ENCODE measurements at places on chromosomes 7 and 10.

GRCh38 chr10:16195178-16195769 is 241.5 kb upstream of the PTER start:
- no peak for DNase-seq

DNA sequence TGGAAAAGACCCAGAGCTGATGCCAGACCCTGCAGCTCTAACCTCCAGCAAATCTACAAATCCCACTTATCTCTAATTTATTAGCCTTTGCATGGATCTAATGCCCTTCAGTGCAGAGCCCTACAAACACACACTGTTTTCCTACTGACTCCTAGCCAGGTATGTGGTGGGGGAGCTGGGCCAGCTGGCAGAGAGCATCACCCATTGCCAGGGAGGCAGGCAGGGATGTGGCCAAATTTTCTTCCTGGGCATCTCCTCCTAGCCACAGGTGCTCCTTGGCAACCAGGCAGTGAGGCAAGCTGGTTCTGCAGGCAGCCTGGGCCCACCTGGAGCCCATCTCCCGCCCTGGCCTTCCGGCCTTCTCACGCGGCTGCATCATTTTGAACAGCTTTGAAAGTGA is 55.9 kb upstream of the EMX2 start:
- no peak for DNase-seq

DNA sequence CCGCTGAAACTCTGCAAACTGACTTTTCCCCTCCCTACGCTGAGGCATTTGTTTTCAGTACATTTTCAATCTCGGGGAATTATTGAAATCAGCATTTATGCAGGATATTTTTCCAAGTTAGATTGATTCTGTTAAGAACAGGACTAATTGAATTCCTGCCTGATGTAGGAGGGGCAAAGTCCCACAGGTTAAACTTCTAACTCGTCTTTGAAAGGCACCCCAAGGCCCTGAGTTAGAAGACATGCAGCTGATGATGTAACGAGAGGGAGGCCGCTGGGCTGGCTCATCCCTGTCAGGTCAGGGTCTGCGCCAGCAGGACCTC is 253.1 kb downstream of the CELF2 start:
- no peak for DNase-seq

- no peak for DNase-seq
Measured at GRCh38 chr10:116948530-116948870, 56.5 kb downstream of the SHTN1 start.

DNA sequence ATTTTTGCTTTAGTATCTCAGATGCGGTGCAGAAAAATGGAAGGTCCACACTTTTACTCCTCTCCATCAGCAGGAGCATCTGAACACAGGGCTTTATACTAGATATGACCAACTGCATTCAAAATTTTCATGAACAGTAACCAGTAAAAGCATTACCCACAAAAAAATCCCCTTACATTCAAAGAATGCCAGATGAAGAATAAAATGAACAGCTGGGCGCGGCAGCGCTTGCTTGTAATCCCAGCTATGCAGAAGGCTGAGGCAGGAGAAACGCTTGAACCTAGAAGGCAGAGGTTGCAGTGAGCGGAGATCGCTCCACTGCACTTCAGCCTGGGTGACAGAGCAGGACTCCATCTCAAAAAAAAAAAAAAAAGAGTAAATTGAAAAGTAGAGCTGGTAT is 3.1 kb downstream of the SAR1A start:
- DNase-seq, result no peak

GRCh38 chr7:2870471-2870931 is 26.4 kb upstream of the GNA12 start:
- DNase-seq, result no peak

GRCh38 chr7:8871716-8872115 is 438.3 kb downstream of the NXPH1 start:
- DNase-seq, result no peak

GRCh38 chr7:17357952-17358351 is 59.5 kb downstream of the AHR start:
- no peak for DNase-seq

DNA sequence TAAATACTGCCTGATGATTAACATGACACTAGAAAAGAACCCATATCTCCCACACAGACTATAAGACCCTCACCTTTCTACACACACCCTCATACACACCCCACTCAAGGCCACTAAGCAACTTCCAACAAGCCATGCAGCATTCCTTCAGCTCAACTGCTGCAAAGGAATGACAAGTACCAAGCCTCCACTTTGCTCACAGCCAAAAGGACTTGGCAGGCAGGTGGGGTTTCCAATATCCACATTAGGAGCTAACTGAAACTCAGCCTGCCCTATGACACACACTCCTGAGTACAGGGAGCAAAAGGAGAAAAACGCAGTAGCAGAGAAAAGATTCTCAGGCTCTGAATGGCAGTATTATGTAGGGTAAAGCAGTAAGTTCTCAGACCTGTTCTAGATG is 13.4 kb downstream of the USP54 start:
- DNase-seq, result no peak

- DNase-seq, result no peak
Measured at GRCh38 chr7:77453531-77453930, 37.4 kb upstream of the GSAP start.

GRCh38 chr7:130309986-130310385 is 17.0 kb downstream of the CPA4 start:
- DNase-seq, result no peak

DNA sequence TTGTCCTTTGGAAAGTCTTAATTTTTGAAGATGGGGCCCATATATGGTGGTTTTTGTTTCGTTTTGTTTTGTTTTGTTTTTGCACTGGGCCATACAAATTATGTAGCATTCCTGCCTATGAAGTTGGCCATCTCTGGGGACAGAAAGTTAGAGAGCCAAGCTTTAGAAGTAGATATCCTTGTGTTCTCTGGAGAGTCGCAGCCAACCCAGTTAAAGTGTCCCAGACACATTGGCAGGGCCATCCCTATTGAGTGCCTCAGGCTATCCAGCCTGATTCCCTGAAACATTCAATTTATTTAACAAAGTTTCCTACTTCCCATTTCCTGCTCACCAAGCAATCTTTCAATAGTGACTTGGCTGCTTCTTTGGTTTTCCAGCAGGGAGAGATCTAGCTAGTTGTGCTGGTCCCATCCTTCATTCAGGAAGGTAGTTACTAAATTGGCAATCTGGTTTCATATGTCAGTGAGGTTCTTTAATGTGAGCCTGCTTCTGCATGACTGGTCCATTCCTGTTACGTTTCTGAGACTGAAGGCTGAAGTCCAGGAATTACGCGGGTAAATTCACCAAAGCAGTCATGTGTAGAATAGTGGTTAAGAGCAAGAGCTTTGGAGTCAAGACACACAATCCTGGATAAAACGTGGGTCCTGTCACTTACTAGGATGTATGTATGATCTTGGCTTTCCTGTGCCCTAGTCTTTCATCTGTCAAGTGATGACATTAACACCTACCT is 49.3 kb upstream of the HBP1 start:
- no peak for DNase-seq

DNA sequence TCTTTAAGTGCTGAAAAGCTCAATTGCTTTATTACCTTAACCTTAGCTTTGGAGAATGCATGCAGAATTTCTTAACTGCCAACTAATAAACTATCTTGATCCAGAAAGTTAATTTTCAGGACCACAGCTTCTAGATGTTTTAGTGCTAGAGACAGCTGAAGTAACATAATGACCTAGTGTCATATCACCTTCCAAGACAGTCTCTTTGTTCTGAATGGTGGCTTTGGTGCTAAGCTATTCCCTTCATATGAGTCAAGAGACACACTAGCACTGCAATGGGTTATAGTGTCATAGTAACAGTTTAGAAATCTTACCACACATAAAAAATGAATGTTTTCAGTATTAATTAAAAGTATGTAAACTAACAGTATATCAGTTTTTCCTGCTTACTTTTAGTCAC is 115.4 kb upstream of the LRRN3 start:
- no peak for DNase-seq

DNA sequence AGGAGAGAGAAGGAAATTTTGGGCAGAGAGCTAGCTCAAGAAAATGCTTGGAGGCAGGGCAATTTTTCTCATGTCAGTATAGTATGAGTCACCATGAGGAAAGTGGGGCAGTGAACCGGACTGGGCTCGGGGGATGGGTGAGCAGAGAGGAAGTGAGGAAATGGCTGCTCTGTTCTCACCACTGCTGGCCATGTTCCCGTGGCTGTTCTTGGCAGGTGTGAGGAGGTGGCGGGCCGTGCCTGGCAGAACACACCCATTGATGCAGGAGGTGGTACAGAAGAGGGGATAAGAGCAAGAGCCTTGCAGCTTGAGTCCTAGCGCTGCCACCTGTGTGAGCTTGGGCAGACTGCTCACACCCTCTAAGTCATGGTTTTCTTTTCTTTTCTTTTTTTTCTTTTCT is 304.4 kb upstream of the LYZL1 start:
- peak; percentile 71 for DNase-seq

DNA sequence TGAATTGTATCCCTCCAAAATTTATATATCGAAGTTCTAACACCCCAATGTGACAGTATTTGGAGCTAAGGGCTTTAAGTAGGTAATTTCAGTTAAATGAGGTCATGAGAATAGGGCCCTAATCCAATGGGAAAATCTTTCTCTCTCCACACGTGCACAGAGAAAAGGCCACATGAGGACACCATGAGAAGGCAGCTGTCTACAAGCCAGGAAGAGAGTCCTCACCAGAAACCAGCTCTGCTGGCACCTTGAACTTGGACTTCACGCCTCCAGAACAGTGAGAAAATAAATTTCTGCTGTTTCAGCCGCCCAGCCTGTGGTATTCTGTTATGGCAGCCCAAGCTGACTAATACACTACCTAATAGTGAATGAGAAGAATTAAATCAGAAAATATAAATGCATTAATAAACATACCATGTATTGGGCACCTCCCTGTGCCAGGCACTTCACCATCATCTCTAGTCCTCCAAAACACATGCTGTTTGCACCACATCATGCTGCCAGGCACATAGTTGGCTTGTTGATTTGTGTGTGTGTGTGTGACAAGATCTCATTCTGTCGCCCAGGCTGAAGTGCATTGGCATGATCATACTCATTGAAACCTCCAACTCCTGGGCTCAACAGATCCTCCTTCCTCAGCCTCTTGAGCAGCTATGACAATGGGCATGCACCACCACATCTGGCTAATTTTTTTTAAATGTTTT is 9.1 kb upstream of the TOMM7 start:
- DNase-seq, result no peak

GRCh38 chr7:131919920-131920709 is 363.7 kb upstream of the PODXL start:
- no peak for DNase-seq

- no peak for DNase-seq
Measured at GRCh38 chr7:156935250-156935649, 14.3 kb upstream of the NOM1 start.

DNA sequence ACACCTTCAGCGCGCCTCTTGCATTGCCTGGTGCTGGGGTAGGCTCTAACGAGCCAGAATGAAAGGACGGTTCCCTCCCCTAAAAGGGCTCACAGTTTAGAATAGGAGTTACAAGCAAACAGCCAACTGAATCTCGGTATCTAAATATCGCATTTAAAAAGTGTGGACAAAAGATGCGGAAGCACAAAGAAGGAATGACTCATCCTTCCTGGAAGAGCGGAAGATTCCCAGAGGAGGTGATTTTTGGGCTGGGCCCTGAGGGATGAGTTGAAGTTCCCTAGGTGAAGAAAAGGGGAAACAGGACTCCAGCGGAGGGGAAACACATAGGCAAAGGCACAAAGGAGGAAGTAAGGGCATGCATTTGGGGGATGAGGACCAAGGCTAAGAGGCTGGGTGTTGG is 29.9 kb downstream of the SRRM3 start:
- DNase-seq, result no peak

DNA sequence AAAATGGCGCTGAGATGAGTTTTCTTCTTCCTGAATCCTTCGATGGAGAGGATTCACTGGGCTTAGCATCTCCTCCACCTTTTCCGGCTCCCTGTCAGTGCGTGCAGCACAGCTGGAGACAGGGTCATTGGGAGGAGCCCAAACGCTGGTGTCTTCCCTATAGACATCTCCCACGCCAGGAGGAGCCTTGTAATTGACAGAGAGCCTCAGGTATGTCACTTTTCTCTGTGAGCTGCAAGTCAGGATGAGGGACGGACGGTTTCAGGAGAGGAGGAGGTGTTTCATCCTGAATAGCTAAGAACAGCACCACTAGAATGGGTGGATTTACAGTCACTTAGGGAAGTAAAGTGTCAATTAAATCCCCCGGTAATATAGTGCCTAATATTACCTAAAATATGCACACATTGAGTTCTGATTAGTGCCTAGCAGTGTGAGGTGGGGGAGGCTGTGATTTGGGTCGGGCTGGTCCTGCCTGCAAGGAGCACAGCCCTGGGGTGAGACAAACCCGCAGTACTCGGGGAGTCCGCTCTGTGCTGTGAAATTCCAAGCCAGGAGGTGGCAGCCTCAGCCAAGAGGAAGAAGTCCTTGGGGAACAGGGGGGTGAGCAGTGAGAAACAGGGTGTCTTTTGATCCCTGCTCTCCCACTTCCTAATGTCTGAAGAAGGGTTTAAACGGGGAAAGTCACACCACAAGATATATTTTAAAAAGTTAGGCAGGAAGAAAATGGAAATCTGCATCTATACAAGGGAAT is 28.2 kb downstream of the IL15RA start:
- no peak for DNase-seq

DNA sequence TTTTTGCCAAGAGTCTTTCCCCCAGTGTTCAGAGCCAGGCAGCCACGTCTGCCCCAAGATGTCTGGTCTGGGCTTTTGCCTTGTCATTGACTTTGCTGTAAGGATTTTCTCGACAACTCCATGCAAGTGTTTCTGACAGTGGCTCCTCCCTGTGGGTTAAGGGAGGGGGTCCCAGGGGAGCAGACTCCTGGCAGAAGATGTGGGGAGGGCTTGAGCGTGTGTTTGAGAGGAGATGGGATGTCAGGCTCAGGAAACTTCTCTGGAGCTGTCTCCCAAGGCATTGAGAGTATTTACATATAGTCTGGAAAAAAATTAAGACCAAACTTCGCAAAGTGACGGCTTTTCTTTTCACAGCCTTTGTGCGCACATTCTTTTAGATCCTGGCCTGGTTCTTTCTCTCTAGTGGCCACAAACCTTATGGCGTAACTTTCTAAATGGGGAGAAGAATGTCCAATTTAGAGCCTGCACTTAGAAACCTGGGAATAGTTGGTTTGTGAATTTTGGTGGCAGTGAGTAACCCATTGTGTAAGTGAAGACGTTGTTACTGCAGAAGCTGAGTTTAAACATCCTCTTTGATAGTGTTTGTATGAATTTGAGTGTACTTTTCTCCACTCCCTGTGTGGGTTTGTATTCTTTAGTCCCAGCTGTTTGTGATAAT is 201.5 kb downstream of the LRMDA start:
- DNase-seq, result peak; percentile 40

GRCh38 chr7:117279931-117280557 is 42.8 kb downstream of the WNT2 start:
- no peak for DNase-seq

DNA sequence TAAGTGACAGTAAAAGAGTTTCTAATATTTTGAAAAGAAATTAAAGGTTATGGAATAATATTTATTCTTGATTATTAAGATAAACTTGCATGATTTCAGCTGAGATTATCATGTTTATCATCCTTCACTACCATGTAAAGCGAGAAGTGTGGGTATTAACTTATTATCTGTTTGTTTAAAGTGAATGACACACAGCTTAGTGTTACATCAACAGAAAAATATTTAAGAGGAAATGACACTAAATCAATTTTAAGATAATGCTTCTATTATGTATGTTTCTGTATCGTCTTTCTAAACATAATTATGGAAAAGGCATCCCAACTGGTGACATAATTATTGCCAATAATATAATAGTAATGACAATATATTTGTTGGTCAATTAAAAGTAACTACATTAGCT is 213.1 kb downstream of the PCDH15 start:
- no peak for DNase-seq
